Epithelial cell of umbilical artery (primary cell): ENCODE measurements at places on chromosomes 6 and 20. TPM values are rescaled to one million over a fixed set of nuclear protein-coding genes. Genes with fewer than 3 reads are reported as not detected.

The GJA1 gene
- total RNA-seq = 663 and 1,009 TPM in 2 replicates

The ADGRG6 gene
- 158 and 199 TPM in 2 replicates for total RNA-seq

The BCAS1 gene
- total RNA-seq = under 0.01 TPM in 1 of 2 replicates, not detected in the other

The GPLD1 gene
- under 0.01 and 0.32 TPM in 2 replicates for total RNA-seq

The TSBP1 gene
- total RNA-seq = not detected in 2 replicates

The LY6G6F gene
- not detected in 2 replicates for total RNA-seq

The C20orf202 gene
- not detected in 2 replicates for total RNA-seq

The EPHA7 gene
- 0.97 TPM in 1 of 2 replicates, not detected in the other for total RNA-seq
